Left lung (tissue), 14 donors: ENCODE measurements at places on chromosomes 1 and 21. TPM values are rescaled to one million over a fixed set of nuclear protein-coding genes. Genes with fewer than 3 reads are reported as not detected.

RRAGC gene
- 40.0 TPM for total RNA-seq

ANGPTL1 gene
- total RNA-seq: 19.2 TPM

DLGAP3 gene
- total RNA-seq: 0.12 TPM

GRCh38 chr1:5340560-5341130, 651.6 kb downstream of the NPHP4 start:
- no peak for DNase-seq

LCA5L gene
- 2.0 TPM for total RNA-seq

DNA sequence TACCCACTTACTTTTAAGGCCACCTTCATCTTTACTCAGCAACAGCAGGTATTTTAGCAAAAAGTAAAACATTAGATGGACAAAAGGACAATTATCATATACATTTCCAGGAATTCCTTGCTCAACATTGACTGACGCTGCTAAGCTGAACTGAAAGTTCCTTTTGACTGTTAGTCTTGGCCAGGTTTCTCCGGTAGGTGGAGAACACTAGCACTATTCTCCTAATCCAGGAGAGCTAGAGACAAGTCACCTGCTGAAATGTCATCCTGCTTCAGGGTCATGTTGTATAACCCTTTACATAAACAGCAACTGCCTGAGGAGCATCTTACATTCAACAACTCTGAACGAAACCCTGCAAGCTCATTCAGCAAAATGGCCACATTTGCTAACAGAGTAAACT, 109.0 kb upstream of the ESRRG start:
- DNase-seq: no peak

GRCh38 chr1:10257851-10258250, 47.5 kb downstream of the KIF1B start:
- DNase-seq: no peak

DNA sequence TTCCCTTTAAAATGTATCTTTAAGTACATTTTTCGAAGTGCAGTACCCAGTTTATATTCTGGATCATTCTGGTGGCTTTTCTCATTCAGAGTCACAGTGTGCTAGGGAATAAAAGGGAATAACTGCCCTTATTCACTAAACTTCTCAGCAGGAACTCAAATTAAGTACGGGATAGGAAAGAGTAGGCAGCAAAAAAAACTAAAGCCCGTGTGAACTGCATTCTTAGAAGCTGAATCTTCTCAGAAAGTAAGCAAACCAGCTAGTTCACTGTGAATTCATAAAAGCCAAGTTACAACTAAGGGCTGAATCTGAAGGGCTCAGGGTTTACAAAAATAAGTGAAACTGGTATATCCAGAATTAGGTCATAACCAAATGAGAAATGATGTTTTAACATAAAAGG, 22.0 kb downstream of the PRPF38A start:
- no peak for DNase-seq

GRCh38 chr1:93749487-93749886, 67.8 kb upstream of the BCAR3 start:
- DNase-seq: no peak

OR2AJ1 gene
- not detected for total RNA-seq

DNA sequence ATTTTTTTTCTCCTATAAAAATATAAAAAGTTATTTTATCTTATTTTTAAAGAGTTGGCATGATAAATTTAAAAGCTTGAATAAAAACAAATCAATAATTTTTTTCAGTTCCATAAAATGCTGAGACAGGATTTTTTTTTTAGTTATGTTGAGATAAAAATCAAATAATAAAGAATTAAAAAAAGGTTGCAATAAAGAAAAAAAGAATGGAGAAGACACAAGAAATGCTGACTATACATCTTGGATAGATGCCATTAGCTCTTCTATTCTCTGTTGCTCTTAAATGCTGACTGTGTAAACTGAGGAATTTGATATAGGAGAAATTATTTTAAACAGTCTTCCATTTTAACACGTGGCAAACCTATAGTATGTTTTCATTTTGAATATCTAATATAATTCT, 2298.5 kb downstream of the MRPL39 start:
- no peak for DNase-seq

GRCh38 chr1:27303509-27303908, 18.5 kb upstream of the TMEM222 start:
- no peak for DNase-seq

GRCh38 chr1:197333041-197333440, 65.0 kb downstream of the CRB1 start:
- no peak for DNase-seq

- no peak for DNase-seq
These were observed 87.5 kb upstream of the DPYD start for GRCh38 chr1:98008373-98008772.

DNA sequence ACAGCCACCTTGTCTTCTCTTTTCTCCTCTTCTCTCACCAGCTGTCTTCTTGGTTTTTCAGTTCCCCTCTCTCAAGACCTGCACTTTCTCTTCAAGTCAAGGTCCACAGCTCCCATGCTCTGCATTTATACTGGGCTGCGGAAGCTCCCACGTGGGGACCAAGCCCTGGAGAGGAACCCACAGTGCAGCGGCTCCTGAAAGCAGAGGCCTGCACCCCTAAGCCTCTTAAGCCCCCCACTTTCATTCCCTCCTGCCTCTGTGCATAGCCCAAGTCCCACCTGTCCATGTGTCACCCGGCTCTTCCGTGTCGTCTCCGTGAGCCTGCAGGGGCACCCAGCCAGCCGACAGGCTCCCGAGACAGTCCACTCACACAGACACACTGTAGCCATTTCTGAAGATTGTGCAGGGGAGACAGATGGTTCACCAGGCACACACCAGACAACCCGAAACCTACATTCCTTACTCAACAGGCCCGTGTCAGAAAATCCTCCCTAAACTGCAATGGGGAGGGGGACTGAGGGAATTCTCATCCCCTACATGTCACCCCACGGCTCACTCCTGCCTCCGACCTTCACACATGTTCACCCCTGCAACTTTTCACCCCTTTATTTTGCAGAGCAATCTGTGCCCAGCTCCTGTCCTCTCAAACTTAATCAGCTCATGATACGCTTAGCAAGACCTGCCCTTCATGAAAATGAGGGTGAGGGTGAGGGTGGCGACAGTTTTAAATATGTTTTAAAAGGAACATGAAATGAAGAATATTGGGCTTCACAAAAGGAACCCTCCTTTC, 6.3 kb downstream of the MX2 start:
- DNase-seq: no peak

OLFML3 gene
- 74.2 TPM for total RNA-seq

KHDC4 gene
- total RNA-seq: 38.2 TPM

DNA sequence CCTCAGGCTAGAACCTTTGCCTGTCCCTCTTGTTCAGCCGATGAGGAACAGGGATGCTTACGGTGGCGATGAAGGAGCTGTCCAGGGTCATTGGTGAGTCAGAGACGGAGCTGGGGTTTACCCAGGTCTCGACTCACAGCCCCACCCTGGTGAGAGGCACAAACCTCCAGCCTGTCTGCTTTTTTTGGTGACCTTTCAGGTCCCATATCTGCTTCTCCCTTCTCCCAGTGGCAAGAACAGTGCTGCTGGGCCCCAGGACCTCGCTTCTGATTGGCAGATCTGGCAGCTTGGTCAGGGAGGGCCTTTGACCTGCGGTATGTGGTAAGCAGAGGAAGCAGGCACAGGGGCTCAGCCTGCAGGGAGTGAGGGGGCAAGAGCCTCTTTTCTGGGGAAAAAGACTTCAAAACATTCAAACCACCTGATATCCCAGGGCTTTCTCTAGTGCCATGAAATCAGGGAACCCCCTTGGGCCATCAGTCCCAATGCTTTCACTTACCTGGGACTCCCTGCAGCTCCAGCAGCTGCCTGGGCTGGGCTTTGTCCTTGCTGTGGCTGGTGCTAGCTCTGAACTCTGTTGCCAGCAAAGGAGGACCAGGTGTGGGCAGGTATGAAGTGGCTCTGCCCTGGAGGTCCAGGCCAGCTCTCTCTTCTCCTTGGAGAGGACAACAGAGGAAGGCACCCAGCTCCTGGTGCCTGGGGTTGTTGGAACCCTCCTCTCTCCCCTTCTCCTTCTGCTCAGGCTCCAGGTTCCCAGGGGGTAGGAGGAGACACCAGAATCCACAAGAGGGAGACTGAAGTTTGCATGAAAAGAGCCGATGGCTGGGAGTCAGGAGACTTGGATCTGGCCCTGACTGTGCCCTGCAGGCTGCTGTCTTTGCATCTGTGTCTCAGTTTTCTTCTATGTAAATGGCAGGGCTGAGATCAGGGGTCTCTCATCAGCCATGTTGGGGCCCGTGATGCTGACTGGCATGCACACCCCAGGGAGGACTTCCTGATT, 41.4 kb downstream of the TRIM62 start:
- no peak for DNase-seq

RGS16 gene
- total RNA-seq: 10.1 TPM

- no peak for DNase-seq
These were observed 35.0 kb upstream of the IRF2BP2 start for GRCh38 chr1:234644928-234645327.

- no peak for DNase-seq
These were observed 14.4 kb upstream of the BCL10 start for GRCh38 chr1:85290826-85291225.

DNA sequence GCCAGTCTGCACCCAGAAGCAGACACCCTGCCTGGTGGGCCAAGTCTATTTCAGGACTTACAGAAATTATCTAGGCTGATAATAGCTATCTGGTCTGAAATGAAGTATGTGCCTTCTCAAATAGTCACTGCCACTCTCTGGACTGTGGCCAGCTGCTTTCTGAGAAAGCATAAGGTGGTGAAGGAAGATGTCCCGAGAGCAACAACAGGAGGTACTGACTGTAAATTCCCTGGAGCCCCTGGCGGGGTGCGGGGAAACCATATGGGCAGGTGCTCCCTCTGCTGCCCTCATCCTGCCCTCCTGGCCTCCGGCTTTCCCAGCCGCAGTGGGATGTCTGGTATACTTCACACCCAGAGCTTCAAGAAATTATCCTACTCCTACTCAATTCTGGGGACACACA, 86.8 kb downstream of the TGFBR3 start:
- DNase-seq: no peak

DNA sequence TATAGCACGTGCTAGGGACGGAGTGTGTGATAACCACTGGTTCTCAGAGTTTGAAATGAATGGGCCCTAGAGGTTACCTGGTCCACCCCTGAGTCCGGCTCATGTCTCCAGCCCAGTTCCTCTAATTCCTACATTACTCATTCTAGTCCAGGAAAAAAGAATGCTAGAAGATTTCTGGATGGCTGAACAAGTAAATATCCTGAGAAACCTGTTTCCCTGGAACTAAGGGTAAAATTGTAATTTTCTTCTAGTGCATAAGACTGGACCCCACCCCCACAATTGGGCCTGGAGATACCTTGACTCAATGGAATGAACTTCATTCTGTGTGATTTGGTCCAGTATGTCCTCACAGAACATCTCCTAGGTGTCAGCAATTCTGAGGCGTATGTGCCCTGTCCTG, 208.4 kb downstream of the TRABD2B start:
- DNase-seq: no peak

DNA sequence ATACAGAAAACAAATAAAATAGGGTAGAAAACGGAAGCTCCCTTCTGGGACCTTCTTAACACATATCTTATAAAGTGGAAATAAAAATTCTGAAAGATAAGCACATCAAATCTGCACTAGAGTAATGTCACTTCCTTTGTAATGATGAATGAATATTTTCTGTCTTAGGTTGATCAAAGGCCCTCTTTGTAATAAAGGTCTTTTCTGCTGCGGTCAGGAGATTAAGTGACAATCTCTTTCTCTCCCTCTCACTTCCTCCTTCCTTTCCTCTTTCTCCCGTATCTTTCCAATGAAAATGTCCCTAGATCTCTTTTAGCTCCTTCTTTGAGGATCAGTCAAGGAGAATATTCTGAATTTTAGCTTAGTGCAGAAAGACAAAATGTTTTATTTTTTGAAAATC, 33.8 kb downstream of the TMCO1 start:
- DNase-seq: no peak

DNA sequence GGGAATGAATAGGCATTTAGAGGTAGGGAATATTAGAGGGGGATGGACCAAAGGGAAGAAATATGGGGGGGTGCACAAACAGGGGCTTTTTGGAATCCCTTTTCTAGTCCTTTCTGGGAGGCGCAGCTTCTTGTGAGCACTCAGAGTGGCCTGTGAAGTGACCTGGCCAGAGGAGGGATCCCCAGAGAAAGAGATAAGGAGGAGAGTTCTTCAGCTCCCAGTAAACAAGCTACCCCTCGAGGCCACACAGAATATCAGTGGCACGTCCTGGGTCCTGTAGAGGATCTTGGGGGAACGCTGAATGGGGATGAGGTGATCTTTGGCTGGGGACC, 19.4 kb downstream of the VANGL2 start:
- no peak for DNase-seq

- DNase-seq: no peak
These were observed 151.8 kb downstream of the SETD4 start for GRCh38 chr21:35908311-35909078.

- no peak for DNase-seq
These were observed 23.1 kb upstream of the ERI3 start for GRCh38 chr1:44377925-44378784.

GRCh38 chr21:35829067-35829466, 231.3 kb downstream of the SETD4 start:
- no peak for DNase-seq

GRCh38 chr1:20329793-20330542, 39.3 kb downstream of the VWA5B1 start:
- DNase-seq: no peak

HNRNPCL1 gene
- not detected for total RNA-seq

DNA sequence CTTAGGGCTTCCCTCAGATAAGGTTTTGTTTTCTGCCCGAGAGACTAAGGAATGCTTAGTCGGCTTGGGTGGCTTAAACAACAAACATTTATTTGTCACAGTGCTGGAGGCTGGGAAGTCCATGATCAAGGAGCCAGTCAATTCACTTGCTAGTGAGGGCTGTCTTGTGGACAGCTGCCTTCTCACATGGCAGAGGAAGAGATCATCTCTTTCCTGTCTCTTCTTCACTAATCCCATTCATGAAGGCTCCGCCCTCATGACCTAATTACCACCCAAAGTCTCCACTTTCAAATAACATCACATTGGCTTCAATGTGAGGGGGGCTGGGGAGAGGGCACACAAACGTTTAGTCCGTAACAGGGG, 50.5 kb upstream of the IL12RB2 start:
- DNase-seq: no peak

DNA sequence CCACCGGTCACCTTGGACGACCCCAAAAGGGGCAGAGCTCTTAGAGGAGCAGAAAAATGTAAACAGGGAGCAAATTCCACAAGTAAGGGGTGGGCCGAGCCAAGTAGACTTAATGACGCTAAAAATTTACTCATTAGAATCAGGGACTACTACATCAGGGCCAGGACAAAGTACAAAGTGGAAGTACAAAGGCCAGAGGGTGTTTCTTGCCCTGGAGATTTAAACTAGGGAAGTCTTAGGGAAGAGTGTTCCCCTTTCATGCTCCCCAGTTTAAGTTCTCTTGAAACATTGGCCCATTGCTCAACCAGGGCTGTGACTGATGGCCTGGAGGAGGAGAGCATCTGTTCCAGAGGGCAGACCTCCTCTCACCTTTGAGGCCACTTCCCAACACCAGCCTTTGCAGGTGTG, 48.6 kb downstream of the BACH1 start:
- no peak for DNase-seq
